Stimulated activated CD8-positive, alpha-beta memory T cell treated with anti-CD3 and anti-CD28 coated beads, Interleukin-15, amount 100 ng/mL, for 1 hour (primary cell): ENCODE measurements at places on chromosomes 5 and 9.

DNA sequence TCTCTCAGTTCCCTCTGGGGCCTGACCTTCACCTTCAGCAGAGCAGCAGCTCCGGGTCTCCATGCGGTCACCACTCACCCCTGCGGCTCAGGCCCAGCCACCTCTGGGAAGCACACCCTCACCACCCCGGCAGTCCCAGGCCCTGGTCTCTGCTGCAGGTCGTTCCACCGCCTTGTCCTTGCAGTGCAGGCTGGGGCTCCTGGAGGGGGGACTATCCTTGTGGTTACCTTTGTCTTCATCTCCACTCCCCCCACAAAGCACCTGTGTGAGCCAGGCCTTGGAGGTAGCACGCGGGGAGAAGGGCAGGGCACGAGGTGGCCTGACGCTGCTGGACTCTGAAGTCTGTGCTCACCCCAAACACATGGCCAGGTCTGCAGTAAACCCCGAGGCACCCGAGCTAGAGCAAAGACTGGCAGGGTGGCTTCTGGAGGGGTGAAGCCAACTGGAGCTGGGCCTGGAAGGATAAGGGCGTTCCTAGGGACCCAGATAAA is 33.2 kb upstream of the RXRA start:
- DNase-seq = no peak

- no peak for DNase-seq
Observed at GRCh38 chr5:76664079-76664478, 40.9 kb upstream of the F2RL2 start.

DNA sequence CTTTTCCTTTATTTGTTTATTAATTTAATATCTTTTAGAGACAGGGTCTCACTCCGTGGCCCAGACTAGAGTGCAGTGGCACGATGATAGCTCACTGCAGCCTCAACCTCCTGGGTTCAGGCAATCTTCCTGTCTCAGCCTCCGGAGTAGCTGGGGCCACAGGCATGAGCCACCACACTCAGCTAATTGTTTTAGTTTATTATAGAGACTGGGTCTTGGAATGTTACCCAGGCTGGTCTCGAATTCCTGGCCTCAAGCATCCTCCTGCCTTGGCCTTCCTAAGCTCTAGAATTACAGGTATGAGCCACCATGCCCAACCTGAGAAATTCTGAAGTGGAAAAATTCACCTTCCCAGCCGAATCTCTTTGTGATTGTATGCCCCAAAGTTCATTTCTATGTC is 139.4 kb upstream of the SLC12A2 start:
- DNase-seq = no peak

- no peak for DNase-seq
Observed at GRCh38 chr9:79263628-79264027, 308.1 kb upstream of the TLE4 start.

DNA sequence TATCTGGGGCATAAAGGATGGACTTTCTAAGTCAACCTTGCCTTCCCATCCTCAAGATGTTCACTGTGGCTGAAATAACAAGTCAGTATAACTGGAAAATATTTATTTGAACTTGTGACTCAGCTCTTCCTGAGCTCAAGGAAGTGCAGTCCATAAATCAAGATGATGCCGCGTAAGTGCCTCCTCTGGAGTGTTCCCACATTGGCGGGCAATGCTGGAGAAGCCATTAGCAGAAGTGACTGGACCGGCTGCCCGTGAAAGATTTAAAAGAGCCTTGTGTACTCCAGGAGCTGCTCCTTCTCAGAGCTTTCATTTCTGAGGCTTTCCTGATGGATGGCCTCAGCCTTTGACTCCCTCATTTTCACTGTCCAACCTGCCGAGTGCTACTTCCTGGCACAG is 17.4 kb downstream of the TMOD1 start:
- DNase-seq = no peak

GRCh38 chr5:143153332-143154119 is 250.0 kb downstream of the NR3C1 start:
- no peak for DNase-seq

DNA sequence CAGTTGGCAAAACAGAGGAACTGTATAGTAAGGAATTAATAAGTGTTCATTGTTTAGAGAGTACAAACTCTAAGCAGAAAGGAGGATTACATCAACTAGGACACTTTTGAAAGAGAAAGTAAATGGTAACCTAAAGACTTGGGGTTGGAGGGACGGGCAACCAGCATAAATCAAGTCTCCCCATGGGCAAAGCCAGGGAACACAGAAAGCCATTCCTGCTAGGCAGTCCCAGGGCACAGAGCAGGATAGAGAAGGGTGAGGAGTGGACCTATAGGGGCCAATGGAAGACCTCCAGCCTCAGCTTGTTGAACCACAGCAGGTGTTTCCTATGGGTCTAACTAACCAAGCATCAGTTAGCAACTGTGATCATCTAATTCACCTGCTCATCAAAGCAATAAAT is 9.2 kb upstream of the ERAP1 start:
- DNase-seq = no peak

DNA sequence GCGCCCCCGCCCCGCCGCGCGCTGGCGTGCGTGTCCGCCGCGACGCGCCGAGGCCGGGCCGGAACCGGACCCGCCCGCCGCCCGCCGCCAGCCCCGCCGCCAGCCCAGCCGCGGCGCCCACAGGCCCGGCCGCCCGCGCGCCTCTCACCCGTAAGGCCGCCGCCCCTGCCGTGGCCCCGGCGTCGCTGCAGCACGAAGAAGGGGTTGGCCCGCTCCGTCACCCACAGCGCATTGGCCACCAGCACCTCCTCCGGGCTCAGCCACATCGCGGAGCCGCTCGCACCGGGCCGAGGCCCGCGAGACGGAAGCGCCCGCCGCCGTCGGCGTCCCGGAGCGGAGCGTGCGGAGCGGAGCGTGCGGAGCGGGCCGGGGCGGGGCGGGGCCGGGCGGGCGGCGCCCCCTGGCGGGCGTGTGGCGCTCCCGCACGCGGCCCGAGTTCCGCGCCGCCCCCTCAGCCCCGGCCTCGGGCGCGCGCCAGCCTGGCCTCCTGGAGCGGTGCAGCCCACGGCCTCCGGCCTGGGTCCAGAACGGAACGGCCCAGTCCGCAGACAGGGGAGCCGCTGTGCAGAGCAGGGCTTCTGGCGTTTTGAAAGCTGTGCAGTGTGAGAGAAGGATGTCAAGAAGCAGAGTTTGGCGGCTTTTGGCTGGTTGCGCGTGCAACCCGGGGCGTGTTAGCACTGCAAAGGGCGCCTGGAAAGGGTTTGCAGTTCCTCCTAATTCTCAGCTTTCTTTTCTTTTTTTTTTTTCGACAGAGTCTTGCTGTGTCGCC is at the start of gene TBC1D9B:
TSS of gene TBC1D9B (minus strand) at position 342 of the 769 bp plus-strand sequence. CDS start at position 266, 76 bp downstream.
- DNase-seq = peak; percentile 26

DNA sequence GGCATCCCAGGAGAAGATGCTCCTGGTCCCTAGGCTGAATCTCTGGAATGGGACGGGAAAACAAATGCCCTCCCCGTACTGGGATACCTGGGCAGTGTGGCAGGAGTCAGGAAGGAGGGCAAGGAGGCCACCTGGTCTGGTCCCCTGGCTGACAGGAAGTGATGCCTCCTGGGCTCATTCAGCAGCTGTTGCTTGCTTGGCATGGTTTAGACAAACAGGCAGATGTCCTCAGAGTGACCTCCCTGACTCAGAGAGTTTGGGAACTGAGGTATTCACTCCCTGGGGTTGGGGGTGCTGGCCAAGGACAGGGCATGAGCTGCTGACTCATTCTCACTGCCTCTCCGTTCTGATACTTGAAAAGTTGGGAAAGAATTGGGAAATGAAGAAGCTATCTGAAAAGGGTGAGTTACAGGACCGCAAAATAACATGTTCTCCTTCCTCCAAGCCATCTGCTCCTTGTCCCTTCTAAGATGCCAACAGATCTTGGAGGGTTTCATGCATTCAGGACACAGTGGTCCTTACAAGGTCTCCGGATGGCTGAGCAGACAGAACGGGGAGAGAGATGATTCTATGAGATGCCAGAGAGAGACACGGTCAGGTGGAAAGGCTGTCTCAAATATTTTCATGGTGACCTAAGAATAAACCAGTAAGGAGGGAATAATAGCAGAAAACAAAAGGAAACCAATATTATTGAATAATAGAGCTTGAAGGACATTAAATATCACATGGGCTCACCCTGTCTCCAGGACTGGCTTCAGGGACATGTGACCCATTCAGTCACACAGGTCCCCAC is 534.5 kb downstream of the BNC2 start:
- no peak for DNase-seq

DNA sequence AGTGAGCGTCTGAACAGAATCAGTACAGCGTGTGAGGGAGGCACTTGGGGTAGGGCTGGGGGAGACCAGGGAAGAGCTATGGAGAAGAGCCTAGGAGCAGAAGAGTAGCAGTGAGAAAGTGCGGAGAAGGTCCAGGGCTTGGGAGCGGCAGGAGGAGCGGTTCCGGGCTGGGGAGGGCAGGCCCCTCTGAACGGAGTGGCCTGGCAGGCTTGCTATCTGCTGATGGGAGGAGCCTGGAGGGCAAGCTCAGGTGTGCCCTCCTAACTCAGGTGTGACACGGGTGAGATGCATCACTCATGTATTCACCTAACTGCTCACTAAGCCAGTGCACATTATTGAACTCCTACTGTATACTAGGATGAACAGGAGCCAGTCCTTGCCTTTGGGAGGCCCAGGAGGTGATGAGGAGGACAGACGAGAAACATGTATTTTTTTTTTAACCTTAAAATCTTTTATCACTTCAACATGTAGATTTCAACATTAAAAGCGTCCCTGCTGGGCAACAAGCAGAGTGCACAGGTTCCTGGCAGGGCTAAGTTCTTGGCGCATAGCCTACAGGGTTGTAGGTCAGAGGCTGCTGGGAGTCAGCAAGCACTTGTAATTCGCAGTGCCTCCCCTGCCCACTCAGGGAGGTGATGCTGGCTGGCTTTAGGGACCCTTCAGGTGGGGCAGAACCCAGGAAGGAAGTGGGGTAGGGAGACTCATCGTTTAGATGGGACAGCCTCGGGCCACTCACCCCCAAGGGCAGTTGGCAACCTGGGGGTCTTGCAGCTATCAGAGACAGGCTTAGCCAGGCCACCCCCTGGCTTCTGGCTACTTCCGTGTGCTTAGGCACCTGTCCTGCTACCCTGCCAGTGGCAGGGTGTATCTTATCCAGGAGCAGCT is 55.5 kb downstream of the TMOD1 start:
- no peak for DNase-seq

- peak; percentile 27 for DNase-seq
Observed at GRCh38 chr9:35611230-35611797, 6.3 kb downstream of the TESK1 start.

DNA sequence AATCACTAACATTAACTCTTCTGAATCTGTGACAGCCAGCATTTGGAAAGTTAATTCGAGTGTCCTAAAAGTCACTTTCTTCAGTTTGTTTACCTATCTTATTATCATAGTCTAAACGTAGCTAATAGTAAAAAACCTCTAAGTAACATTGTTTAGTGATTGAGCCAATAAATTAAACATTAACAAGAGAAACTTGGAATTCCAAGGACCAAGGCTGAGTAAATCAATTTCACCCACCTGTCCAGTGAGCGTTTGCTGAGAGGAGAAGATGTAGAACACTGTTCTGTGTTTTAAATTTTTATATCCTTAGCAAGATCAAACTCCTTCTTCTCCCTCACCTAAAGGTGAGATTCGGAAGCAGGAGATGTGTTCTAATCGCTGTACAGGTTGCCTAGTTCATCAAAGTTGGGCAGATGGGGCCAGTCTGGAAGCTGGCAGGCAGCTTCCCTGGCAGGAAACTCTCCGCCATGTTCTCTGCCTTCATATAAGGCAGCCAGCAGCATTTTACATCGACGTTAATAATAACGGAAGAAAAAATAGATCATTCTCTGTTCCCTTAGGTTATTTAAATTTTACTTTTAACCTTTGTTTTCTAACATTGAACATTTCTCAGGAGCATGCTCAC is 89.2 kb downstream of the DAPK1 start:
- DNase-seq = no peak

GRCh38 chr5:147063943-147064342 is 170.9 kb upstream of the STK32A start:
- no peak for DNase-seq

DNA sequence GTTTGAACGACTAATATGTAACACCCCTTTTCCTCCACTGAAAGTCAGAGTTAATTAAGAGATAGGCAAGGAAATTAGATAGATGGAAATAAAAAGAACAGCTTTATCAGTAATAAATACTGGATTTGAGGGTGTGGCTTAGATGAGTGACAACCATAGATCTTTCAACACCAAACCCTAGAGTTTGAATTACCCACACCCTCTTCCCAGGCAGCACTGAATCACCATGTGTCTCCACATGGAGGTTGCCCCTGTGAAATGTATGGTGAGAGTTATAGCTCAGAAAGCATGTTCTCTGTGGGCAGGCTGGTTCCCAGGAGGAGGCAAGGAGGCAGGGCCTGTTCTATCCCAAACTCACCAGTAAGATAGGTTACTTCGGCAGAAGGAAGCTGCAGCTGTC is 69.7 kb downstream of the TMEM174 start:
- DNase-seq = no peak

DNA sequence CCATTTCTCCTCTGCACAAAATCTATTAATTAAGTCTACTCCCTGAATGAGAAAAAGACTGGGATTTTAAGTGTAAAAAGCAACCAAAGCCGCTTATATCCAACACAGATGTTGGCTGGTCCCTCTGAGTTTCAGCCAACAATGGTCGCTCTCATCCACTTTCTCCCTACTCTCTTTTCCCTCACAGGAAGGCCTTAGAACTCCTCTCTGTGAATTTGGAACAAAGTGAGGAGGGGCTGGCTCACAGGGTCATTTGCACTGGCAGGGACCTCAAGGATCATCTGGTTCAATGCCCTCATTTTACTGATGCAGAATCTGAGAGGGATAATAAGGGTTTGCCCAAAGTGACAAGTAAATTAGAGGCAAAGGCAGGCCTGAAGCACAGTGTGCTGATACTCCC is 64.0 kb downstream of the DPYSL3 start:
- no peak for DNase-seq

DNA sequence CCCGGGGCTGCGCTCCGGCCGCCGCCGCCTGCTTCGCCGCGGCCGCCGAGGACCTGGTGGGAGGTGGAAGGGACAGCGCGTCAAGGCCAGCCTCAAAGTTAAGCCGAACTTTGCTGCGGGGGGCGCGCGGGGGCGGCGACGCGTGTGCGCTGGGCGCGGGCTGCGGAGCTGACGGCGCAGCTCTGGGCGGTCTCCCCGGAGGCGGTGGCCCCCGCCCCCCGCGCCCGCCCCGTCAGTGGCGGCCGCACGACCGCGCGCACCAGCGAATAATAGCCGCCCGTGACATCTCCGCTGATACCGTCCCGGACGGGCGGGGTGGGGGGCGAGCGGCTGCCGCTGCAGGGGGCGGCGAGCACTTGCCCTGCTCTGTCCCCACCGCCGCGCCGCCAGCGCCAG is 579 bp upstream of the FAM78A start:
- DNase-seq = no peak

- no peak for DNase-seq
Observed at GRCh38 chr5:113232667-113233066, 202.1 kb downstream of the TSSK1B start.

DNA sequence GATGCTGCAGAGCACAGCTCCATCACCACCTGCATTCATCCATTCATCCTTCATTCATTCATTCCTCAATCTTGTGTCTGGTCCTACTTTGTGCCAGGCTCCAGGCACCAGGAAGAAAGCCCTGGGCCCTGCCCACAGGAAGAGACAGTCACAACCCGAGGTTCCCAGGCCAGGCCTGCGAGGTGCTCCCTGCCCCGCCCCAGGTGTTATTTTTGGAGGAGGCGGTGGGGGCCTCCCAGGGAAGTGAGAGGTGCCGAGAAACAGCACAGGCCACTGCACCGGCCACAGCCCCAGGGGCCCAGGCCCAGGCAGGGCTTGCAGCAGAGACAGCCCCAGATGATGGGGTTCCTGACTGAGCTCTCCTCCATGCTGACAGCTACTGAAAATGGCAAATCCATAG is 33.4 kb downstream of the VAV2 start:
- no peak for DNase-seq
